ENCODE measurements at places on chromosomes 1 and 21. TPM values are rescaled to one million over a fixed set of nuclear protein-coding genes. Genes with fewer than 3 reads are reported as not detected.

- H3K4me1 ChIP-seq: no peaks in the 10 kb centered on the region
- no peak overlapping the region for H3K27ac ChIP-seq
- no peaks in the 10 kb centered on the region for H3K36me3 ChIP-seq
Observed at GRCh38 chr1:67544921-67545320, 114.7 kb upstream of the SERBP1 start.

XKR8 gene
- total RNA-seq: 4.1 TPM

- no peak for DNase-seq
- no peaks in the 10 kb centered on the region for H3K27me3 ChIP-seq
- H3K4me3 ChIP-seq: no peak overlapping the region
- peaks cover 19% of the 10 kb centered on the region for H3K4me1 ChIP-seq
- no peaks in the 10 kb centered on the region for H3K36me3 ChIP-seq
- H3K27ac ChIP-seq: peak overlapping the region; percentile 25
Observed at GRCh38 chr1:93672069-93672468, 9.6 kb downstream of the BCAR3 start.

- H3K4me3 ChIP-seq: peak overlapping the region; percentile 58
- H3K27ac ChIP-seq: peak overlapping the region; percentile 97
- DNase-seq: no peak
- no peaks in the 10 kb centered on the region for H3K36me3 ChIP-seq
Observed at GRCh38 chr1:21935891-21936365, 1.2 kb downstream of the HSPG2 start.

GRCh38 chr1:178310685-178311105 lies 186.1 kb downstream of the CLEC20A start:
- no peaks in the 10 kb centered on the region for H3K27me3 ChIP-seq
- peaks cover 18% of the 10 kb centered on the region for H3K4me1 ChIP-seq
- no peak for DNase-seq
- H3K27ac ChIP-seq: no peak overlapping the region
- no peak overlapping the region for H3K4me3 ChIP-seq
- no peaks in the 10 kb centered on the region for H3K36me3 ChIP-seq

GRCh38 chr1:206716870-206717673 lies 32.4 kb downstream of the MAPKAPK2 start:
- no peak for DNase-seq
- H3K4me3 ChIP-seq: no peak overlapping the region
- H3K27me3 ChIP-seq: no peaks in the 10 kb centered on the region
- H3K4me1 ChIP-seq: peaks cover 74% of the 10 kb centered on the region
